Activated CD4-positive, alpha-beta T cell treated with anti-CD3 and anti-CD28 coated beads, Interleukin-2, amount 10 ng/mL, durations not matched to agents 7 days and 5 days (primary cell): ENCODE measurements at places on chromosomes 4 and X. TPM values are rescaled to one million over a fixed set of nuclear protein-coding genes. Genes with fewer than 3 reads are reported as not detected.

Gene PDE6B
- total RNA-seq: 15.9 TPM

Gene RASGEF1B
- 2.7 TPM for total RNA-seq

GRCh38 chrX:124634363-124634762, 288.0 kb downstream of the SH2D1A start:
- DNase-seq: no peak

DNA sequence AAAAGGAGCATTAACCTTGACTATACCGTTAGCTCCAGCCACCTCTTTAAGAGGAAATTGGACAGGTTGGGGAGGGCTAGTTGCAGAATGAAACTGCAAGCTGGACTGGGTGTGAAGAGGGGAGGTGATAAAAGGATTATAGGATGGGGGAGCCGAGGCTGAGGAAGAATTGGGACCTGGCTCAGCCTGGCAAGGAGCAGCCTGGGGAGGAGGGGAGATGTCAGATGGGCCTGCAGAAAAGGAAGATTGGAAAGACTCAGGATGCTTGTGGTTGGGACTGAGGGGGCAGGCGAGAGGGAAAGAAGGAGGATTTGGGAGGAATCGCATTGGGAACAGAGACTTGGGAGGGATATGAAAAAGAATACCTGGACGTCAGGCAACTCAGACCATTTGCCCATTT, 351.7 kb downstream of the PPP3CA start:
- no peak for DNase-seq

DNA sequence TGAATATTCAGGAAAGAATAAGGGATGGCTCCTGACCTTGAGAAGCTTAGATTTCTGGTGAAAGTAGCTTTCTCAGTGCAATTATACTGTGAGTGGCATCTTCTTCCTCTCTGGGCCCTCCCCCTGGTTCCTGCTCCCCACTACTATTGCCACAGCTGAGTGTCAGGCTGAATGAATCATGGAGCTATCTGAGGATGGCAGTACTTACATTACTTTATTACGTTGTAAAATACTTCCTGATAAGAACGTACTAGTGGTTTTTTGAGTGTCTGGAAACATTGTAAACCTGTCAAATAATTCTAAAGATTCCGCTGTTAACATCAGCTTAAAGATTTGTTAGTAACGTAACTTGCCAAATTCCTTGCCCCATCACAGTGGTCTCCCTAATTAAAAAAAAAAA, 36.2 kb downstream of the ARHGAP10 start:
- no peak for DNase-seq

Gene FAM184B
- total RNA-seq: not detected

GRCh38 chrX:66023385-66024091, 16.3 kb downstream of the VSIG4 start:
- no peak for DNase-seq

Gene TMPRSS11D
- total RNA-seq: not detected

DNA sequence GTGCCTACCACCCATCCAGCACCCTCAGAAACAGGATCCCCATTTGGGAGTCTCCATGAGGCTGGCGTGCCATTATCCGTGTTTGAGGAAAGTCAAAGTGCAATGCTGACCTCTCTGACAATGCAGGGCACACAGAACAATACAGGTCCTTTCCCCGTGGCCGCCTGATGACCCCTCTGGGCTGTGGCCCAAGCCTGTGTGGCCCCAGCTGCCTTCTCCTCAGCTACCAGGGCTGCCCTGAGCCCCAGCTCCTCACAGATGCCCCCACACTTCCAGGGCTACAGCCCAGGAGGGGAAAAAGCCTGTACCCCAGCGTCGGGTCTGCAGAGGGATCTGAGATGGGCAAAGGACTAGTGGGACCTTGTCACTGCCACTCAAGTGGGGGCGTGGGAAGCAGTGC, 15.5 kb downstream of the ZFYVE28 start:
- no peak for DNase-seq

Gene BGN
- not detected for total RNA-seq

- DNase-seq: peak; percentile 75
These were observed 733 bp downstream of the CCNA2 start for GRCh38 chr4:121822796-121823504.

DNA sequence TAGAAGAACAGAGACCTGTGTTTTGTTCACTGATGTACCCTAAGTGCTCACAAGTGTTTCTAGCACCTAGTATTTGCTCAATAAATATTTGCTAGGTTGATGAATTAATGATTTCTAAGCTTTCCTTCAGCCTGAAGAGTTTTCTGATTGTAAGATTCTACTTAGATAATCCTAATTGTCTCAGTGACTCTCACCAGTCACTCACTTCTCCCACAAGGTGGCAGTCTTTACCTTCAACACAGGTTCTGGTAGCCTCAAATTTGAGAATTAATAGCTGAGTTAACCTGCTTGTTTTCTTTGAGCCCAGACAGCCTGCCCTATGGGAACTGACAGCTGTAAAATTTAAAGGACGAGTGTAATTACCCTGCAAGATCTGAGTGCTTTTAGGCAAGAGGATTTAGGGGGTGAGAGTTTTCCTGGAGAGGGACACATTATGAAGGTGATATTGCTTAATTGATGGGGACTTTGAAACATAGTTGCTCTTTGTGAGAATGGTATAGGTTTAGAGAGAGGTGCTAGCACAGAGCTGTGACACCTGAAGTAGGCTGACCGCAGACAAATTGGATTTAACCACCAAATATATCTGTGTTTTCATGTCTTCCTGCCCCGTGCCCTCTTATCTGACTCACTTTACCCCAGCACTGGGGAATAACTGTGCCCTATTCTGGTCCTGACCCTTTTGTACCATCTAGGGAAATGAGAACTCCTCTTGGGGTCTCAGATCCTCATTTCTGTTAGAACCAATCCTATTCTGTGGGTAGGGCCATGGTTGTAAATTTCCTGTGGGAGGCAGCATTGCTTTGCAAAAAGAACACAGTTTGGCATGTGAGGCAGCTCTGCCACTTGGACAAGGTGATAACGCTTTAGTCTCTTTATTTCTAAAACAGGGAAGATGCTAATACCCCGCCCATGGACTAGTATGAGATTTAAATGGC, 27.7 kb downstream of the CD38 start:
- peak; percentile 62 for DNase-seq

DNA sequence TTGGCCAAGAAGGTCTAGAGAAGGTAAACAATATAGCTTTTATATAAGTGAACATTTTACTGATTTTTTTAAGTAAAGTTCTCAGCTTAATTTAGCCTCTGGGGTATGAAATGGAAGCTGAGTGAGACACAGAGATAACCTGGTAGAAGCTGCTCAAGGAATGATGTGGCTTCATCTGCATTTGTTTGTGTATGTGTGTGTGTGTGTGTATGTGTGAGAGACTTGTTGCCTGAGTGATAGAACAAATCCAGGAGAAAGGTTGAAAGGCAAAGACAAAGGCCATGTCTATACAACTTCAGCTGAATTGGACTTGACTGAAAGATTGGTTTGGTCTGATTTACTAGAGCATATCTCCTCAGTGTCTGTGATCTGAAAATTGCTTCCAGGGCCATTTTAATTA, 63.6 kb downstream of the PCDH7 start:
- no peak for DNase-seq

DNA sequence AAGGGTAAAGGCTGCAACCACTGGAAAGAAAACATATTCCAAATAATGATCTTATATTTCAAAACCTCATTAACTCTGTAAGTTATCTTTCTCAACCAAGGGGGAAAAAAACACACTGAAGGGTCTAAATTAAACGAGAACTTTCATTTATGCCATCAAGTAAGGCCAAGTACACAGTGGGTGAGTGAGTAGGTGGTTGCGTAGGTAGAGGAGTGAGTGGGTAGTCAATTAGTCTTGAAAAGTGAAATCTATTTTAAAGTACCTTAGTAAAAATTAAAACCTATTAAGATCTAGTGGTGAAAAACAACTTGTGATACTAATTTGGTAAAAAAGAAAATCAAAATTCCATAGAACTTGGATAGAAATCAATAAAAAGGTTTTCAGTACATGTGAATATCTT, 3.5 kb downstream of the CASK start:
- DNase-seq: no peak

Gene PPP1R2C
- total RNA-seq: not detected

GRCh38 chr4:22539251-22539650, 23.4 kb upstream of the ADGRA3 start:
- no peak for DNase-seq

DNA sequence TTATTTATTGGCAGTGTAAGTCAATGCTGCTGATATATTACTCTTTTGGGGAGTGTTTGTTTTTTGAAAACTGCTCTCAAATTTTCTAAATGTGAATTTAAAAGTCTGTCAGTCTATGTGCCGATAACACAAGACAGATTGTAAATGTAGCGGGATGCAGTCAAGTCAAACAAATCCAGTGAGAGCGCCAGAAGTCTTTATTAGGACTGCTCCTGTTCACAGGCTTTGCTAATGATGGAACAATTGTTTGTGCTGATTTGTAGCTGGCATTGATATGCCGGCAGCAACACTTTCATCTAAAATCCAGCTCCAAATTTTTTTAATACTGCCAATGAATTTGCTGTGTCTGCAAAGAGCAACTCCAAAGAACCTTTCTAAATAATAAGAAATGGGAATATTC, 78.7 kb upstream of the TET2 start:
- no peak for DNase-seq

GRCh38 chr4:82666970-82667665, 105.3 kb upstream of the TMEM150C start:
- no peak for DNase-seq

DNA sequence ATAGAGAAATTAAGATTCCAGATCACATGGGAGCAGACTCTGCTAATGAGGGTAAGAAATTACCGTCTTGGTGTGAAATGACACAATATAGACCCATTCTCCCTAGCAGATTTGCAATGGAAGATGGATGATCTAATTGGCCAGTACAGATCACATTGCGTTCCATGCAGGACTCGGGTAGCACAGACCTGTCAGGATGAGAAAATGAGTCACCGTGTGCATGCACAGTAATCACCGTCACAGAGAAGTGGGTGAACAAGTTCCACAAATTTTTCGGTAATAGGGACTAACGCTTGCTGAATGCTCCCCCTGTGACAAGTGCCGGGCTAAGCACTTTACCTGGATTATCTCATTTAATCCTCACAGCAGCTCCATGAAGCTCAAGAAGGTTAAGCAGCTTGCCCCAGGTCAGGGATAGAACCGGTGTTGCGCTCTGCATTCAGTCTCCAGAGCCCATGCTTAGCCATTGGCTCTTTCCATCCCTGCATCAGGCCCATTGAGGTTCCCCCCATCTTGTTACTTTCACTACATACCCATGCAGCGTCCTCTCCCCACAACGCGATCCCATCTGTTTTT, 375.6 kb downstream of the FBXW7 start:
- DNase-seq: no peak

DNA sequence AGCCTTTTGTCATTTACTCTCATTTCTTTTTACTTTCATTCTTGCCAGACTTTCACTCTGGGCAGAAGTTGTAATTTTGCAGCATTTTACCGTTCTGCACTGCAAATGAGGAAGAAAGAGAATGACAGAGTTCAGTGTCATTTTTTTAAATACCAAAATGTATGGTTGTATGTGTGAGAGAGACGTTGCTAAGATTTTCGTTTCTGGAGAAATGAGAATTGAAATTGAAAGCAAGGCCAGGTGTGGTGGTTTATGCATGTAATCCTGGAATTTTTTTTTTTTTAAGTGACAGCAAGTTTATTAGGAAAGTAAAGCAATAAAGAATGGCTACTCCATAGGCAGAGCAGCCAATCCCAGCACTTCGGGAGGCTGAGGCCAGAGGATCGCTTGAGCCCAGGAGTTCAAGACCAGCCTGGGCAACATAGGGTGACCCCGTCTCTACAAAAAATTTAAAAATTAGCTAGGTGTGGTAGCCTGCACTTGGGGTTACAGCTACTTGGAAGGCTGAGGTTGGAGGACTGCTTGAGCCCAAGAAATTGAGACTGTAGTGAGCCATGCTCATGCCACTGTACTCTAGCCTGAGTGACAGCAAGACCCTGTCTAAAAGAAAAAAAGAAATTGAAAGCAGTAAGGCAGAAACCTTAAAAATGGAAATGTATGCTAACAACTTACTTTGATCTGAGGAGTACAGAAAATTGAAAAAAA, 12.9 kb downstream of the DCK start:
- DNase-seq: peak; percentile 34

DNA sequence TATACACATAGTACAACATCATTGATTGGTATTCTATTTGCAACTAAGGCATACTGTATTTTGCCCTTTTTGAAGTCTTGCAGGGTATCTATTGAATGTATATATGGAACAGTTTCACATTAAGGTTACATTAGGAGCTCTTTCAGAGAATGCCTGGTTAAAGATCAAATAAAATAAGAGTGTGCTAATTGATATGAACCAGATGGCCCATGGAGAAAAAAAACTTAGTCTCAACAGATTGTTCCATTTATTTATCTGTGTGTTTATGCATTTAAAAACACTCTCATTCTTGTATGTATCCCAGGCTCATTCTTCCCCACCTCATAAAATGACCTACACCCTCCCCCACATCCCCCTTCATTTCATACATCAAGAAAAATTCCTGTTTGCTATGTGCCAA, 35.2 kb upstream of the GRIA2 start:
- DNase-seq: no peak

DNA sequence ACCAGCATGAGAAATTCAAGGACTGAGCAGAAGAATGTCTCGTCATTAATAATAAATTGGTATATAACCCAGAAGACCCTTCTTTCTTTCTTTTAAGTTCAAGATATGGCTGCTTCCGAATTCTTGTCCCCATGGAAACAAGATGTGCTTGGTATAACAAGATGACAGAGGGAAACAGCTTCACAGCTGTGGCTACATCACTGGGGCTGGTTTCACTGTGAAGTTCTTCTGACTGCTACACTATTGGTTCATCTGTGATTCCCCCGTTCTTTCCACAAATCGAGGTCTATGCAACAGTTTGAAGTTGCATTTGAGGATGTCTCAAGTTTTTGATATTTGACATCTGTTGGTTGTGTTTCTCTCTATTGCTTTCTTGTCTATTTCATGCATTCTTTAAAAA, 12.3 kb upstream of the DTHD1 start:
- peak; percentile 27 for DNase-seq

Gene IL3RA
- 6.4 TPM for total RNA-seq

DNA sequence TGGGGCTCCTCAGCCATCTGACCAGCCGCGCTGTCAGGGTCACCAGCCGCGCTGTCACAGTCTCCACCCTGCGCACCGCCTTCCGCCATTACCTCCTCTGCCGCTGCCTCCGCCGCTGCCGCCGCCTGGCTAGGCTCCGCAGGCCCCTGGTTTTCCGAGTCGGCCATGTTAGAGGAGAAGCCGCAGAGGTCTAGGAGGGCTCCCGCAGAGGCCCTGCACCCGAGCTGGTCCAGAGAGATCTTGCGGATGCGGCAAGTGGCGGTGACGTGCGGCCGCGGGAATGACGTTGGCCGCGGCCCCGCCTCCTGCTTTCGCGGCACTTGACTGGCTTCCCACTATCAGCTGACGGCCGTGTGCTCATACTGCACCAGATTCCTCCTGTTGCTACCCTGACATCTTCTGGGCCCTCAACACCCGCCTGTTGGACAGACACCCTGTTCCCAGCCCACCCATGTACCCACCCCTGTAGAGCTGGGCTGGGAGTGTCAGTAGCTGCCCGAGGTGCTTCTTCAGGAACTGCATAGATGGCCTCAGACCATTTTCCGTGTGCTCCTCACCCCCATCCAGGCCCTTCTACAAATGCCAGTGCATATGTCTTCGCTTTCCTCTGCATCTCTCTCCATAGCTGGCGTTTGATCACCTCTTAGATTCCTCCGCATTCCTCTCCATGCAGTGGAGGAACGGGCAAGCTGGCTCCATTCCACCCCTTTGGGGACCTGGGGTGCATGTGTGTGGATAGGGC, at the start of gene NAP1L5:
NAP1L5 (minus strand) TSS at position 242 of the 742 bp plus-strand sequence; CDS start at position 167, 75 bp downstream.
- DNase-seq: peak; percentile 67
